HT-29 (cell line): ENCODE measurements at places on chromosomes 6 and 20. TPM values are rescaled to one million over a fixed set of nuclear protein-coding genes. Genes with fewer than 3 reads are reported as not detected.

DNA sequence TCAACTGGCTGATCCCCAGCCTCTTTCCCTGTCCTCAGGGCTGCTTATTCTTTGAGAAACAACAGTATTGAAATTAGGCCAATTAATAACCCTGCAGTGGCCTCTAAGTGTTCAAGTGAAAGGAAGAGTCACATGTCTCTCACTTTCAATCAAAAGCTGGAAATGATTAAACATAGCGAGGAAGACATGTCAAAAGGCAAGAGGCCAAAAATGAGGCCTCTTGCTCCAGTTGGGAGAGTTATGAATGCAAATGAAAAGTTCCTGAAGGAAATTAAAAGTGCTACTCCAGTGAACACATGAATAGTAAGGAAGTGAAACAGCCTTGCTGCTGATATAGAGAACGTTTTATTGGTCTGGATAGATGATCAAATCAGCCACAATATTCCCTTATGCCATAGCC lies 131.5 kb downstream of the MACROD2 start:
- no peak for DNase-seq

Gene HLA-DOA
- 0.03 and 0.23 TPM in 2 replicates for total RNA-seq

Gene CYP24A1
- 1.1 and 1.9 TPM in 2 replicates for total RNA-seq

Gene FAM83B
- total RNA-seq: 9.4 and 13.0 TPM in 2 replicates

- DNase-seq: no peak
These were observed 32.8 kb downstream of the PPP1R16B start for GRCh38 chr20:38838326-38838725.

DNA sequence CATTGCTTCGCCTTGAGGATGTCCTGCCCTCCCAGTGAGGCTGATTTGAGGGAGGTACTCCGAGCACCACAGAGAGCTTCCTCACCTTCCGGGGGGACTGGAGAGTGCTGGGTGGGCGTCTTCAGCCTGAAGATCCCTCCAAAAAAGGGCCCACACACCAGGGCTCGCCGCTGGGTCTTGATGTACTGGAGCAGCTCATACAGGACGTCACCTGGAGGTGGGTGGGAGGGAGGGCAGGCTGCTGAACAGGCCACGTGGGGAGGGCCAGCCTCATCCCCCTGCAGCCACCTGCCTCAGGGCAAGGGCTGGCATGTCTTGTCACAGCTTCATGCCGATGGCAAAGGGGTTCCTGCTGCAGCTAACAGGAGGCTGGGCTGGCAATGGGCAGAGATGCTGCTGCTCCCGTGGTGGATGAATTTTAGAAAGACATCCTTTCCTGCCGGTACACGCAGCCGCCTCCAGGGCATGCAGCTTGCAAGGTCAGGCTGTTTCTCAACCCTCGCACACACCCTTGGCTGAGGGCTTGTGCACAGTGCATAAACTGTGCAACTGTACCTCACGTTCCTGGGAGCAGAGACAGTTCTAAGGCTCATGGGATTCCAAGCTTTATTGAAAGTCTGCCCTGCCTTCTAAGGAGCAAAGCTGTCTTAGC lies 14.0 kb downstream of the ETV7 start:
- no peak for DNase-seq

DNA sequence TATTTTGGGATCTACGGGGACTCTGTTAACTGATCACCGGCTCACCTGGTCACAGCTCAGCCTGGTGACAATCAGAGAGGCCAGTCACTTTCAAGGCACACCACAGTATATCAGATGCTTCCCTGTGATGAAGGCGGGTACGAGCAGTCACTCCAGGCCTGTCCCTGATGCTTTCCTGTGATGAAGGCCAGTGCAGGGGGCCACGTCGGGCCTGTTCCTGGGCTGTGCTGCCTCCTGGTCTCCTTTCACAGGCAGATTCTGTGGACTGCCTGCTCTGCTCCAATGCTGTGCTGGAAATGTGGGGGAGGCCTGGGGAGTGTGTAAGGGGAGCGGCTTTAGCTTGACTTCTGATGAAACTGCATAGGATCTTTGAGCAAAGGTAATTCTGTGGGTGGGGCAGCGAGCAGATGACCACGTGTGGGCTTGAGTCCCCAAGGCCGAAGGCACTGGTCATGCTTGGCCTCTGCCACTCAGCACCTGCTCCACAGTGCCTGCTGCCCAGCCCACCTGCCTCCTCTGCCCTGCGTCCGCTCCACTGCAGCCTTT lies 372.6 kb downstream of the TAF4 start:
- DNase-seq: no peak

GRCh38 chr6:134138226-134138975 lies 86.0 kb upstream of the SLC2A12 start:
- no peak for DNase-seq

GRCh38 chr20:19185083-19185482 lies 27.4 kb upstream of the SLC24A3 start:
- DNase-seq: no peak

GRCh38 chr6:52635049-52635577 lies 35.8 kb upstream of the TMEM14A start:
- DNase-seq: no peak

GRCh38 chr6:124753562-124754105 lies 208.6 kb upstream of the RNF217 start:
- no peak for DNase-seq

DNA sequence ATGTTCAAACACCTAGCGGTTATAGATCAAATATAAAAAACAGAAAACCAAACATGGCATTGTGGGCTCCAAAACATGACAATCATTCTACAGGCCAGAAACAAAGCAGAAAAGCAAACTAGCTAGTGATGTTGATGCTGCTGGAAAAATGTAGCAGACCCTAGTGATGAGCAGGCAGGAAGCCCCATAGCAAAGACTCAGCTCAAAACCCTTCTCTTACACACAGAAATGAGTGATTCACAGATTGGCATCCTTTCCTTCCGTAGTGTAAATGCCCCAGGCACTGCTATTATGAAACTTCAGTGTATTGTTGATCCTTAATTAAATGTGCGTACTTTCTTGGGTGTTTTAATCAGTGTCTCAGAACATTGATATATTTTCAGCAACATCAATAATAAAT lies 425.1 kb downstream of the UTRN start:
- no peak for DNase-seq

DNA sequence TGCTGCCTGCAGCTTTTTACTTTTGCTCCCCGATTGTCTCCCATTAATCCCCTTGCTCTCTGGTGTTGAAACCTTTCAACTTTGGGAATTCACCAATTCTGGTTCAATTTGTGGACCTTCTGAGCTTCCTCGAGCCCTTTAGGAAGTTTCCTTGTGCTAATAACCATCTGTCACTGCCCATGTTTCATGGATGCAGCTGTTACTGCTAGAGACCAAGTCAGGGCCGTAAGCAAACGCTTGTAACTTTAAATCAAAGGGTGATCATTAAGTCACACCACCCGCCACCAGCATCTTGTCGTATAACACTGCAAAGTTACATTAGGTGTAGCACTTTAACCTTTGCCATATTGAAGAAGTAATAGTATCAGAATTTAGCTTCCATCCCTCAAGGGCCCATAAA lies 268.3 kb upstream of the SASH1 start:
- no peak for DNase-seq

DNA sequence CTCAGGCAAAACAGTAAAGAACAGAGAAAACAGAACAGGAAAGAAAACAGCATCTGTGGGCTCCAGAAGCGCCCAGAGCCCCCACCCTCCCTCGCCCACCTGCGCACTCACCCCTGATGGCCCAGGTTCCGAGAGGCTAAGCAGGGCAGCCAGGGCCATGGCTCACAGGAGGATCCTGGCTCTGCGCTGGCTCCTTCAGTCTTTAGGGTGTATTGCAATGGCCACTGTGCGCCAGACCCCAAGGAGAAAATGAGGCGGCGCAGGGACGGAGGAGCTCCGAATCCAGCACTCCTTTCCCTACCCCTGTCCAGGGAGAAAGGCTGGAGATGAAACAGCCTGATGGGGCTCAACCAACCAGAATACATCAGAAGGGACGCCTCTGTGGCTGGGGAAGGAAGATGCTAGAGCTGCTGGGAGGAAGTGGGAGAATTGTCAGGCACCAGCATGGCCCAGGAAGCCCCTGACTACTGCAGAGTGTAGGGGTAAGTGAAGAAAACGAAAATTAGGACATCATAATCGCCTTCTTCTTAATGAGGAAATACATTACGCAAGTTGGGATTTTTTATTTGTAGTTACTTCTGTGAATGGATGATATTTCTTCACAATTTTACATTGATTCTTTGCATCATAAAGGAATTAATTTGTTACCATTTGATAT lies 49.0 kb downstream of the COL11A2 start:
- DNase-seq: no peak

DNA sequence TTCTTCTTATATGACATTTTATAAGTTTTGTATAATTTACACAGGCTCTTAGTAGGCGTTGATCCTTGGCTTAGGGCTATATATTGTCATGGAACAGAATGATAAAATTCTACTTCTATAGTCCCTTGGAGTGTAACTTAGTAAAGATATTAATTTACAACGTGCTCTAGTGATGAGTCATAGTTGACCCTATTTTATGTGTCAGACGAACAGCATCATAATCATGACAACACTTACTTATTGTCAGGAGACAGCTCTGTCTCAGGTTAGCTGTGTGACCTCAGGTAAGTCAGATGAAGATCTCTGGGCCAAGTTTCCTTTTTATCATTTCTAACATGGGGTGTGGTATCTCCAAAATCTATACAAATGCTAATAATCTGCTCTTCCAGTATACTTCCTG lies 473.5 kb downstream of the UTRN start:
- peak; percentile 16 for DNase-seq

- peak; percentile 24 for DNase-seq
These were observed 334.1 kb upstream of the CITED2 start for GRCh38 chr6:139708337-139709199.

- peak; percentile 78 for DNase-seq
These were observed 8.9 kb downstream of the BPIFB1 start for GRCh38 chr20:33291830-33292355.

GRCh38 chr6:43989581-43990146 lies 137.6 kb downstream of the MRPL14 start:
- DNase-seq: no peak

Gene KHDRBS2
- not detected in 2 replicates for total RNA-seq

GRCh38 chr20:12331236-12331635 lies 413.5 kb downstream of the BTBD3 start:
- DNase-seq: no peak

Gene SALL4
- 2.7 and 3.4 TPM in 2 replicates for total RNA-seq

Gene GJA1
- total RNA-seq: 0.03 TPM in 1 of 2 replicates, not detected in the other

DNA sequence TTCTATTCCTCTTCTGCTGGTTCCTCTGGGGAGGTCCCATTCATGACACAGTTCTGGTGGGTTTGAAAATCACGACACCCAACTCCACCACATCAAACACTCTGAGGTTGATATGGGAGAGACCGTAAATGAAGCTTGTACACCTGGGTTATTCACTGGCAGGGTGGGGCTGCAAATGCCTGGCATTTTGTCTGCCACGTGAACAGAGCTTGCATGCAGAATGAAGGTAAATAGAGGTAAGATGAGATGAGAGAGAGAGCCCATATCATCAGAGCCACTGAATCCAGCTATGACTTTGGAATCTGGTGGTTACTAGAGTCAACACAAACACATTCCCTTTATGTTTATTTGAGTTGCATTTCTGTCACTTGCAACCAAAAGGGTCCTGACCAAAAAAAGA lies 97.4 kb downstream of the BANF2 start:
- no peak for DNase-seq

- peak; percentile 55 for DNase-seq
These were observed 396 bp downstream of the RNASET2 start for GRCh38 chr6:166955865-166956443.

DNA sequence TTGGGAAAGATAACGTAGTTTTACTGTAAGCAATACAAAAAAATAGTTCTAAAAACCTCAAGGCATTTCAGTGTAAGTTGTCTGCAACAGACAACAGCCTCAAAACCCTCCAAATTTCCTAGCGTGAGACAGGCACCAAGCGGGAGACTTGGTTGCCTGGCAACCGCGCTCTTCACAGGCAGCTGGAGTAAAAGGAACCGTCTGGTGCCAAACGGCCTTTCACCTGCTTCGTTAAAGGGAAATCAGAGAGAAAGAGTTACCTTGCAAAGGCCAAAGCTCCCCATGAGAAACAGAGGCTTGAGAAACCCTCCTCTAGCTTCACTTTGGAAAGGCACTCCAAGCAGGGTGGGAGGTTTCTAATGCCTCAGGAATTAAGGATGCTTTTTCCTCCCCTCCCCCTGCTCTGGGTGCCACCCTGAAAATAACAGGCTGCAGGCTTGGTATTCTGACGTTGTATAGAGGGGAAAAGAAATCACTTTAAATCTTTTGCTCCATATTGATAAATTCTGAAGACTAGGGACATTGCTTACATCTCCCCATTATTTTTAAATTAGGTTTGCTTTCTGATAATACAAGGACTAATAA lies 129.7 kb upstream of the UFL1 start:
- DNase-seq: peak; percentile 52

GRCh38 chr6:151738267-151738666 lies 69.2 kb upstream of the ESR1 start:
- DNase-seq: no peak

DNA sequence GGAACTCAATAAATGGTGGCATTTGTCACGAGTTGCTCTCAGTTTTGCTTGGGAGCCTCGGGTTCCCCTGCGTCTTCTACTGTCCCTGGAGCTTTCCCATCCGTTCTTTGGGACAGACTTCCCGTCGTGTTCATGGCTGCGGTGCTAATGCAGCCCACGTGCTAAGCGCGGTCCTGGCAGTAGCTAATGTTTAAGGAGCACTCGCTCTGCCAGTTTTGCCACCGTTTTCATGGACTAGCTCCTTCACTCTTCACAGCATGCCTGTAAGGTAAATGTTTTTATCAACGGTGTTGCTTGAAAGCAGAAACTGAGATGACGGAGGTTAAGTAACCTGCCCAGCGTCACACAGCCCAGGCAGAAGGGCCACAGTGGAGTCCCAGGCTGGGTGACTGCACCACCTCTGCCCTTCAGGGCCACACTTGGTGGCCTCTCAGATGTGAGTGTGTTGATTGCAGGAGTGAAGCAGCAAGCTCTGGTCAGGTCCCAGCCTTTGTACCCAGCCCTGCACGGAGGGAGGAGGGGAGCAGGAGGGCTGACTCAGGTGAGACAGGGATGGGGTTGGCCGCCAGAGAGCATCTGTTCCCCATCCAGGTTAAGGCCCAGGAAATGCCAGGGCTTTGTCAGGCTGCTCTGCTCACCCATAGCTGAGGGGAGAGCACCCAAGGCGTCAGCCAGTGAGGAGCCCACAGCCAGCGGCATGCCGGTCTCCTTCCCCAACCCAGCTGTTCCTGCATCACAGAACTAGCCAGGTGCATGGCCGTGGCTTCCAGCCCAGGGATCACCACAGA lies 181.8 kb downstream of the ZMYND8 start:
- no peak for DNase-seq

GRCh38 chr6:41177695-41178094 lies 14.8 kb upstream of the TREM2 start:
- no peak for DNase-seq
